M059J (cell line): ENCODE measurements at places on chromosomes 12 and 14. TPM values are rescaled to one million over a fixed set of nuclear protein-coding genes. Genes with fewer than 3 reads are reported as not detected.

DNA sequence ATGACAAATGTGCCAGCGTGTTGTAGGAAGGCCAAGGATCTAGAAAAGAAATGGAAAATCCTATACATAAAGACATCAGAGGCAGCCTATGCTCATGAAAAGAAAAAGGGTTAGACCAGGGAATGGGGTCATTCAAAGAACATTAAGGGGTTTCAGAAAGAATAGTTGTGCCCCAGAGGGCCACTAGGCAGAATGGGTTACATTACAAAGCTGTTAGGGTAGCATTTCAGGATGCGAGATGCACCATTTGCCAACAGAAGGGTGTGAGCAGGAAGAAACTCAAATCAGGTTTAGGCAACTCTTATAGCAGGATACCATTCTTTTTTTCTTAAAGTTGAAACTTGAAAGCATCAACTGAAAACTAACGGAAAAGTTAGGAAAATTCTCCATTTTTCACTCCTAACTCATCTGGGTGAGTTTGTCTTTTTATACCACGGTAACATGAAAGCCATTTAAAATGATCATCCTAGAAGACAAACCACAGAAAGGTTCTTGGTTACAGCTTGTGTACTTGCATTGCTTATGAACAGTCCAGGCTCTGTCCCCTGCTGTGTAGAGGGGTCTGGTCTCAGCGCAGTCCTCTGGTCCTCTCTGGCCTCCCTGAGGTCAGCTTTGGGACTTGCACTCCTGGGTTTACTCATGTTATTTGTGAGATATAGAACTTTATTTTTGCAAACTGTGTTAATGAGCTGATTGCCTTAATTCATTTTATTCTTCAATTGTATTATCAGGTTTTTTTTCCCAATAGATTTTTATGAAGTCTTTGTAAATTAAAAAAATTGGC, 209.1 kb downstream of the DACT1 start:
- no peak for DNase-seq

- DNase-seq = no peak
Measured at GRCh38 chr12:48770756-48771155, 18.1 kb downstream of the ADCY6 start.

Gene SOX5
- total RNA-seq = 1.6 and 4.1 TPM in 2 replicates

Gene FAR2
- 6.6 and 10.0 TPM in 2 replicates for total RNA-seq

- DNase-seq = no peak
Measured at GRCh38 chr12:8018666-8019581, 13.6 kb upstream of the FOXJ2 start.

GRCh38 chr14:79661752-79662151, 549.6 kb downstream of the DIO2 start:
- DNase-seq = peak; percentile 66

Gene SALL2
- total RNA-seq = 1.1 and 2.3 TPM in 2 replicates

Gene ITGA7
- 4.2 and 7.9 TPM in 2 replicates for total RNA-seq

DNA sequence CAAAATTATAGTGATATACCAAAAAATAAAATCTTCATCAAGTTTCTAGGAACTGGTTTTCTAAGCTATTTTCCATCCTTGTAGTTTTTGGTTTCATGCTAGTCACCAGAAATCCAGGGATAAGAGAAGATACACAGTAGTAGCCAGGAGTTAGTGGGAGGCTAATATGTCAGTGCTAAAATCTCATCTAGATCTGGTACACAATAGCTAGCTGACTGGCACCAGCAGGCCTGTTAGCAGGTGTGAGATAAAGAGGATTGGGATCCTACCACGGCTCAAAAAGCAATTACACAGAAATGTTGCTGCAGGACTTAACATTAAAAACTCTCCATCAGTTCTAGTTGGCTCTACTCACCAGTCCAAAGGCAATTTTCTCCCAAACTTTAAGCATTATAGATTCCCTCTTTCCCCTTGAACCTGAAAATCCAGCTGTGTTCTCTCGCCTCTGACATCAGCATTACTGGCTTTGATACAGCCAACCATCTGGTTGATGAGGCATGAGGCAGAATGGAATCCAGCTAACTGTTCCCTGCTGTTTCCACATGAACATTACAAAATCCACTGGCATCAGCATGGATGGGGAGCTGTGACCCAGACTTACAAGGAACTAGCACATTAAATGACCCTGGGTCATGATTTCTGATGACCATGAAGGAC, 41.8 kb upstream of the CCDC196 start:
- no peak for DNase-seq

Gene RFX4
- total RNA-seq = not detected in 2 replicates

GRCh38 chr12:66375560-66375959, 73.3 kb downstream of the HELB start:
- DNase-seq = no peak

Gene PTGER2
- total RNA-seq = 0.54 and 0.71 TPM in 2 replicates

- DNase-seq = no peak
Measured at GRCh38 chr12:124229520-124229919, 65.4 kb upstream of the RFLNA start.

DNA sequence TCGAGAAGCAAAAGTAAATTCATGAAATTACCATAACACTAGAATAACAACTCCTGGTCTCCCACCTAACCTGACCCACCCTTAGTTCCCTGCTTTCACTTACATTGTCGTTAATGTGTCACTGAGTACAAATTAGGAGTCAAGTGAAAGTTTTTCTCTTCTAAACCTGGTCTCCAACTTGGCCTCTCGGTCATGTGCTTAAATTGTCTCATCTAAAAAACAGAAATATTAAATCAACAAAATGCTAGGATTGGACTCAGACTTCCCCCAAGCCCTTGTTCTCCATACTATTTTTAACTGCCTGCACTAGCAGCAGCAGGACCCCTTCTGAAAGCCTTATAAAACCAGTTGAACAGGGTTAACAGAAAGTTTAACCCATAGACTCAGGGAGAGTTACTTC, 1.8 kb upstream of the BTG1 start:
- DNase-seq = no peak

DNA sequence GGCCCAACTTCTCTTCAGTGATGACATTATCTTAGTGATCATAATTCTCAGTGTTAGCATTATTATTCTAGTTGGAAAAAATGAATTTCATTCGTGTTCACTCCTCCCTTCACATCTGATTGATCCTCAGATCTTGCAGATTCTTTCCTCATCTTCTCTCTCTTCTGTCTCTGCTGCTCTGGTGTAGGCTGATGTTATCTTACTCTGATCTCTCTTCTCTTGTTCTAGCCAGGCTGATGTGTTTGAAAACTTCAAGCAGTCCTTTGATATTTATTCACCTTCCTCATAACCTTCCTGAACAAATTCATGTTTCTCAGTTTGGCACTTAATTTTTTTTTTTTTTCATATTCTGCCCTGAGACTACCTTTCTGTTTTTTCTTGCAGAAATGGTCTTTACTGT, 5.6 kb upstream of the TBK1 start:
- no peak for DNase-seq

- DNase-seq = peak; percentile 1
Measured at GRCh38 chr12:128316973-128317526, 50.1 kb downstream of the TMEM132C start.

DNA sequence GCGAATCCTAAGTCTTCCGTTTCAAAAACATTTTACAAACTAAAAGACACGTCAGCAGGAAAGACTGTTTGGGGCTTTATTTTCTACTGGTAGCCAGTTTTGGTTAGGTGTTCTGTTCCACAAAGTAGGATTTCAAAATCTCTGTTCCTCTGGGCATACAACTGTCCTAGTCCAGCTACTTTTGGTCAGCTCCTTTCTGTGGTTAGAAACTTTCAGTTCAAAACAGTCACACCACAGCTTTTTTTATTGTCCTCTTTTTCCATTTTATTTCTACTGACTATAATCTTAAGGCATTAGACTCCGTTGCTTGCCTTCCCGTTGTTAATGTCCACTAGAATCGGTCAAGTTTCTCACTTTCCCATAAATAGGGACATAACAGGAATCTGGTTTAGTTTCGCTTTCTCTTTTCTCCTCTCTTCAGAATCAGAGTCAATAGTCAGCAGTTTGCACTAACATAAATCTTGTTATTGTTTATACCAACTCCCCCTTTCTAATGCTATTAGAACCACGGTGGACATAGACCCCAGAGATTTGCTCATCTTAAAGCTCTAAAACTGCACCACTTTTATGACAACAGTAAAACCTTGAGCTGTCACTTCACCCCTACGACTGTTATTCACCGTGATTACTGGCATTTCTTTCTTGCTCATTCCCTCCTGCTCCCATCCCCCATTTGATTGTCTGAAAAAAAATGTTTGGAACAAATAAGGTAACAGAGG, 41.5 kb upstream of the NPAS3 start:
- DNase-seq = peak; percentile 73

DNA sequence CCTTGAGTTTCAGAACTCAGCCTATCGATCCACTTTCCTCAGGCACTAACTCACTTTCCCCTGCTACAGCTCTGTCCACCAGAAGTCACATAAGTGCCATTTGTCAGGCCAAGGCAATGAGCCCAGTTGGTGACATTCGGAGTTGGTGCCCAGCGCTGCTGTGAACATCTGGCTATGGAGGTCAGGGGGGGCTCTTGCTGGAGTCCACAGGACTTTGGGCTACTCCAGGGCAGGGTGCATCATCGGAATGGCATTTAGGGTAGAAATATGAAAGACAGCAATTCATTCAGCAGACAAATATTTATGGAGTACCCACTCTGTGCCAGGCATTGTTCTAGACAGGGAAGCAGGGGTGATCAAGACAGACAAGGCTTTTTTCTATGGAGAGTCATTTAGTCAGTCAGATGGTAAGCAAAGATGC, 1.5 kb upstream of the PPP1CC start:
- DNase-seq = peak; percentile 69

- no peak for DNase-seq
Measured at GRCh38 chr12:3098436-3098835, 21.3 kb downstream of the TSPAN9 start.

GRCh38 chr12:129902371-129903091, 1.3 kb downstream of the TMEM132D start:
- DNase-seq = no peak

Gene PACS2
- 11.0 and 24.7 TPM in 2 replicates for total RNA-seq

Gene KCNH3
- total RNA-seq = 0.05 TPM in 1 of 2 replicates, not detected in the other

- DNase-seq = no peak
Measured at GRCh38 chr14:91377700-91378652, 39.6 kb downstream of the CCDC88C start.
